RPMI7951 (cell line): ENCODE measurements at places on chromosomes 2 and 18. TPM values are rescaled to one million over a fixed set of nuclear protein-coding genes. Genes with fewer than 3 reads are reported as not detected.

- no peak for DNase-seq
Measured at GRCh38 chr2:162267496-162267895, 24.3 kb upstream of the FAP start.

ATP6V1B1 gene
- 0.68 and 2.8 TPM in 2 replicates for total RNA-seq

GRCh38 chr2:46002947-46003346 lies 294.3 kb upstream of the EPAS1 start:
- no peak for DNase-seq

C1QL2 gene
- total RNA-seq = not detected in 2 replicates

- no peak for DNase-seq
Measured at GRCh38 chr2:64223055-64223454, 78.8 kb upstream of the PELI1 start.
